ENCODE measurements at places on chromosomes 12 and 14.

DNA sequence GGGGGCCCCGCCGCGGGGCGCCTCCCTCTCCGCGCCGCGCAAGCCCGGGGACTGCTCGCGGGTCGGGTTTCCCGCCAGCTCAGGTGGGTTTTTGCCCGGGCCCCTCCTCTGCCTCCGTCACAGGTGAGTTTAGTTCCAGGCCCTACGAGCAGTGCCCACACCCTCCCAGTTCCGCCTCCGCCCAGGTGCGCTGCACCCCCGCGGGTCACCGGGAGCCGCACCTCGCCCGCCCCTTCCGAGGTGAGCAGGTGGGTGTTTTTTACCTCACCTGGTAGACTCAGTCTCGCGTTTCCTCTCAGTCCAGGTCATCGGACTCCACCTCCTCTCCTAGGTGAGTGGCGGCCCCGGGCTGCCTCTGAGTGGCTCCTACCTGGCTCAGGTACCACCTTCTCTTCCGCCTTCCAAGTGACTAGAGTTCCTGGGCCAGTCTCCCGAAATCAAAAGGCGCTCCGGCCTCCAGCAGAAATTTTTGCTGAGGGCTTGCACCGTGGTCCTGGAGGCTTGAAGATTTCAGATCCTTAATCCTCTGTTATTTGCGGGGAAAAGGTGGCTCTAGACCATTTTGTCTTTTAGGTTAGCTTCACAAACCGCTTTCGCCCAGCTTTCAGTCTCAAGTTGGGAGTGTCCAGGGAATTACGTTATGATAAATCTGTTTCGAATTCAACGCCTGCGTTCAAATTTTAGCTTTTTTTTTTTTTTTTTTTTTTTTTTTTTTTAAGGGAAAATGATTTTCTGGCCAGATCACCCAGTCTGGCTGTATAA lies at the start of gene TMEM30B:
Gene TMEM30B (minus strand): TSS at position 153 of the 762 bp plus-strand sequence. CDS start 191 bp downstream, outside the sequence.
- DNase-seq: no peak

DNA sequence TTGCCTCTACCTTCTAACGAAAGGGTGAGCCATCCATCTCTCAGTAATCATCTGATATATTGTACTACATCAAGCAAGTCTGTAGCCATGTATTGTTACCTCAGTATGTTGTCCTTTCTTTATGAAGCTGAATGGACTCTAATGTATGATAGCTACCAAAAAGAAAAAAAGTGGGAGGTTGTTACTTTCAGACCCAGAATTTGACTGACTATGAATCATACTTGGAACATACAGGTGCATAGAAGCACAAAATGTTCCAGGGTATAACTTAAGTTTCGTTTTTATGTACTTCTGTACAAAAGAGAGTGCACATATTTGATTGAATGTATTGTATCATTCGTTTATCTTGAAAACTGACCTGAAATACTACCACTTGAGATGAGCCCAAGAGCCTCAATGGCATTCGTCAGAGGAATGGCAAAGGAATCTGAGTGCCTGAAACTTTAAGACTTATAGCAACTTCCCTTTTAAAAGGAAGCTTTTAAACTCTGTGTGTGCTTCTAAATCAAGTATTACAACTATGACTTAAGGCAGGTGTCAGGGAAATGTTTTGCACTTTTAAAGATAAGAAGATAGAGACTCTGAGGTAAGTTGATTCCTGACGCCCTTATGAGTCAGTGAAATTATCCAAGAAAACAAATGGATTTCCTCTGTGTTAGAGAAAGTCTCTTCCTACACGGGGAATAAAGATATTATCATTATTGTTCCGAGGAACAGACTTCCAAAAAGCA lies 951.5 kb downstream of the GALC start:
- no peak for DNase-seq

- no peak for DNase-seq
These were observed 289.5 kb upstream of the FAR2 start for GRCh38 chr12:28859551-28859950.

GRCh38 chr12:674272-674781 lies 11.1 kb upstream of the NINJ2 start:
- peak; percentile 37 for DNase-seq

- no peak for DNase-seq
These were observed at the start of gene GPD1 for GRCh38 chr12:50103767-50104321. TSS of gene GPD1 (plus strand) at chr12:50104008. CDS start at chr12:50104051, 43 bp downstream.

GRCh38 chr14:74554742-74555362 lies 57.2 kb downstream of the LTBP2 start:
- no peak for DNase-seq

- DNase-seq: no peak
These were observed 23.6 kb upstream of the KCNH3 start for GRCh38 chr12:49515266-49515665.

GRCh38 chr12:101927036-101927435 lies 49.7 kb downstream of the DRAM1 start:
- DNase-seq: no peak

DNA sequence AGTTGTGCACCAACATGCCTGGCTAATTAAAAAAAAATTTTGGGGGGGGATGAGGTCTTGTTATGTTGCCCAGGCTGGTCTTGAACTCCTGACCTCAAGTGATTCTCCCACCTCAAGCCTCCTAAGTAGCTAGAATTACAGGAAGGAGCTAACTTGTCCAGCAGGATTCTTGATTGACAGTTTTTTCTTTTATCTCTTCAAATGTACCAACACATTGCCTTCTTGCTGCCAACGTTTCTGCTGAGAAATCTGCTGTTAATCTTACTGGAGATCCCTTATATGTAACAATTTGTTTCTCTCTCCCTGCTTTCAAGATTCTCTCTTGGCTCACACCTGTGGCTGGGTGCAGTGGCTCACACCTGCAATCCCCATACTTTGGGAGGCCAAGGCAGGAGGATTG lies 22.4 kb upstream of the MARK3 start:
- DNase-seq: no peak

Data from stimulated activated CD8-positive, alpha-beta memory T cell treated with anti-CD3 and anti-CD28 coated beads, Interleukin-15, amount 100 ng/mL, for 24 hours (primary cell).